Activated naive CD8-positive, alpha-beta T cell treated with anti-CD3 and anti-CD28 coated beads for 36 hours (primary cell): ENCODE measurements at places on chromosomes 2 and 18.

DNA sequence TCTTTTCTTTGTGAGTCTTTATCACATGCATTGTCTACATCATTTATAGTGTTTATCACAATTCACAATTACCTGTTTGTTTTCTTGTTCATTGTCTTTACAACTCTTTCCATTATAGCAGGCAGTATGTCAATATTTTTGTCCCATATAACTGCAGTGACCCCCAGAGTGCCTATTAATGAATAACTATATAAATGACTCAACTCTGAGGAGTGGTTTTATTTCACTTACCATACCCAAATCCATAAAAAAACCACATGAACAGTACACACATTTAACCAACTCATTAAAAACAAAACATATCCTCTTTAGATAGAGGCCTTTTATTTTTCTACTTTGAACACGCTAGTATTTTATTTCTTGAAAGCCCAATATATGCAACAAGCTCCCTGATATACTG is 1419.1 kb upstream of the NXPH2 start:
- H3K36me3 ChIP-seq, result no peaks in the 10 kb centered on the region
- peaks cover 3% of the 10 kb centered on the region for H3K4me1 ChIP-seq
- no peak for DNase-seq
- no peaks in the 10 kb centered on the region for H3K27me3 ChIP-seq
- H3K27ac ChIP-seq, result no peak overlapping the region

GRCh38 chr2:118635891-118636290 is 211.6 kb downstream of the EN1 start:
- H3K27ac ChIP-seq, result no peak overlapping the region
- DNase-seq, result no peak
- no peak overlapping the region for H3K4me3 ChIP-seq

DNA sequence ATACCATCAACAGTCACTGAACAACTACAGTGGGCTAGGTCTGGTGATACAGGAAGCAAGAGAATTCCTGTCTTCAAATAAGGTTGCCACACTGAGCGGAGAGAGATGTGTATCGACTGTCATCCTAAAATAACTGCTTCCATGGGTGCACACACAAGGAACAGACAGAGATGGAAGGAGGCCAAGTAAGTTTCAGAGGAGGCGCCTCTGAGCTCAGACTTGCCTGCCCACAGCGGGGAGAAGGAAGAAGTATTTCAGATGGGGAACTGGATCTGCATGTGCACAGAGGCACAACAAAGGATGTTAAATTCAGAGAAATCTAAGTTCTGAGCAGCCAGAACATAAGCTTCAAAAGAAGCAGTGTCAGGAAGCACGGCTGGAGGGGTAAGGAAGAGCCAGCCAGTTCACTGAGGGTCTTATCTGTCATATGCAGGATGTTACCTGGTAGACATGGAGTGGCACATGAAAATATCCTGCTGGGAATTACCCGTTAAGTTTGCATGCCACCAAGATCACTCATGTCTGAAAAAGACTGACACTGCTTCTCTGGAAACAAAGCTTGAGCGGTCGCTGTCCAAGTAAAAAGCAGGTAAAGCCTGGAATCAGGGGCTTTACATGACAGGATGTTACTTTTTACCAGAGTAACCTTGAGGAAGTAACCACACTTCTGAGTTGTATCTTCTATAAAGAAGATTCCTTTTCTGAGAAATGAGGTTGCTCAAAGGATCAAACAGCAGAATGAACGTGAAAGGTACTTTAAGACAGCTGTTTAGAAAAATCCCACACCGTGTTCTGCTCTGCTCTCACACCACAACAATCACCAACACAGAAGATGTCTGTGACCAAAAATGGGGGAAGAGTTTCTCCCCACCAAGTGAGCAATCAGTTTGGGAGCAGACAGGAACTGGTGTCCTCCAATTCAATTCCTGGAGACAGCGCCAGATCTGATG is 260.2 kb downstream of the NBAS start:
- H3K4me3 ChIP-seq, result no peak overlapping the region
- no peaks in the 10 kb centered on the region for H3K27me3 ChIP-seq
- no peak overlapping the region for H3K27ac ChIP-seq
- no peak for DNase-seq
- H3K36me3 ChIP-seq, result peaks cover 57% of the 10 kb centered on the region

DNA sequence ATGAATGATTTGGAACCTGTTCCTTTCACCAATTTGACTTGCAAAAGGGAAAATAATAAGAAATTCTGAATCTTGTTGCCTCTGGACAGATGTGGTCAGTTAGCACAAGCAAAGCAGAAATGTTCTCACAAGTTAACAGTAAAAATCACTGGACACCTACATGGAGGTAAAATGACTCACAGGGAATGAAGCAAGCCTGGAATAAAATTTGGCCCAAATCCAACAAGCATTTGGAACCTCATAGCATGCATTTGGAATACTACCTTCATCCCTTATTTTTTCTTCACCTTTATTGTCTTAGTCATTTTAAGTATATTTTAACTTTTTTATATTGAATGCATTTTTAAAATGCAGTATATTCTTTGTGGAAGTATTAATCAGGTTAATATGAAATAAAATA is 602.9 kb downstream of the ARHGAP15 start:
- H3K4me1 ChIP-seq, result peaks cover 24% of the 10 kb centered on the region
- no peak for DNase-seq
- no peaks in the 10 kb centered on the region for H3K27me3 ChIP-seq
- peaks cover 28% of the 10 kb centered on the region for H3K36me3 ChIP-seq
- no peak overlapping the region for H3K4me3 ChIP-seq
- no peak overlapping the region for H3K27ac ChIP-seq

DNA sequence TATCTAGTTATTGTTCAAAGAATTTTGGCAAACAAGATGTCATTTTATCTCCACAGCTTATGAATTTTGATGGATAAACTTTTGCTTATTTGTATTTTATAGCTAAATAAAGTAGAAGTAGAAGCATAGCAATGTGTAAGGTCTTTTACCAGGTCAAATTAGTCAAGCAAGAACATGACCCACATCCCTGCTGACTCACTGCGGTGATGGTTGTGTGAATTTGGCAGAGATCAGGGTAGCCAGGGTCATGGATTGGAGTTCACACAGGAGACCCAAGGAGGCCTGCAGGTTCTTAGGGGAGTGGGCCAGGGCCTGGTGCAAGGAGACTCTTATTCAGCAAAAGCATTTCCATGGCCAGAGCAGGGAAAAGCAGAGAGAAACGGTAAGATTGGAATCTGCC is 18.7 kb downstream of the SP140 start:
- no peaks in the 10 kb centered on the region for H3K4me1 ChIP-seq
- H3K27me3 ChIP-seq, result no peaks in the 10 kb centered on the region
- peaks cover 22% of the 10 kb centered on the region for H3K36me3 ChIP-seq

DNA sequence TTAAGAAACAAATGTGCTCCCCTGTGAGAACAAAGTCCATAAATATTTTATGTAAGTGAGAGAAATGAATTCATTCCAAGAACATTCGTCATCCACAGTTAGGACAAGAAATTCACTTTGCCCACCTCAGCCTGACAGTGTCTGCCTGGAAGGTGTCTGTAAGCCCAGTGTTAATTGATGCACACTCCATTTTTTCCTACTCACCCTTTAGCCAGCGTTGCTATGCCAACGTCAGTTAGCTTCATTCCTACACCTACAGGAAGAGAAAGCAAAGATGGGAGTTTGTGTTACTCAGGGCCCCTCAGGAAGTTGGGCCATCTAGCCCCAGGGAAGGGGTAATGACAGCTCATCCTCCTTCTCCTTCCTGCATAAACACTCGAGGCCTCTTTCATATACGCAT is 131.0 kb downstream of the ALPK2 start:
- no peak overlapping the region for H3K4me3 ChIP-seq
- no peaks in the 10 kb centered on the region for H3K36me3 ChIP-seq
- H3K27ac ChIP-seq, result no peak overlapping the region
- H3K27me3 ChIP-seq, result peaks cover 46% of the 10 kb centered on the region

DNA sequence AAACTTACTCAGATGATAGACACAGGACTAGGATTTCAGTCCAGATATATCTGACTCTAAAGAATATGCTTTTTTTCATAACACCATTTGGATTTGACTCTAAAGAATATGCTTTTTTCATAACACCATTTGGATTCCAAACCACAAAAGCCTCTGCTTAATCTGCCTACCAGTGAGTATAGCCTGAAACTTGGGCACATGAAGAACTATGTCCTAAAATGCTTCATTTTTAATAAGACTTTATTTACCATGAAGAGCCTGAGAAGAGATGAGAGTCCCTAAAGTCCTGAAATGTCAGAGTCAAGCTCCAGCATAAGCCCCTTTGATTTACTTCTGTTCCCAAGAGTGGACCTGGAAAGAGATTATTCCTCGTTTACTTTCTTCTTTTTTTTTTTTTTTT is 54.5 kb upstream of the STPG4 start:
- no peaks in the 10 kb centered on the region for H3K4me1 ChIP-seq
- H3K27me3 ChIP-seq, result no peaks in the 10 kb centered on the region
- H3K36me3 ChIP-seq, result no peaks in the 10 kb centered on the region
- no peak overlapping the region for H3K27ac ChIP-seq
- no peak for DNase-seq
- H3K4me3 ChIP-seq, result no peak overlapping the region

DNA sequence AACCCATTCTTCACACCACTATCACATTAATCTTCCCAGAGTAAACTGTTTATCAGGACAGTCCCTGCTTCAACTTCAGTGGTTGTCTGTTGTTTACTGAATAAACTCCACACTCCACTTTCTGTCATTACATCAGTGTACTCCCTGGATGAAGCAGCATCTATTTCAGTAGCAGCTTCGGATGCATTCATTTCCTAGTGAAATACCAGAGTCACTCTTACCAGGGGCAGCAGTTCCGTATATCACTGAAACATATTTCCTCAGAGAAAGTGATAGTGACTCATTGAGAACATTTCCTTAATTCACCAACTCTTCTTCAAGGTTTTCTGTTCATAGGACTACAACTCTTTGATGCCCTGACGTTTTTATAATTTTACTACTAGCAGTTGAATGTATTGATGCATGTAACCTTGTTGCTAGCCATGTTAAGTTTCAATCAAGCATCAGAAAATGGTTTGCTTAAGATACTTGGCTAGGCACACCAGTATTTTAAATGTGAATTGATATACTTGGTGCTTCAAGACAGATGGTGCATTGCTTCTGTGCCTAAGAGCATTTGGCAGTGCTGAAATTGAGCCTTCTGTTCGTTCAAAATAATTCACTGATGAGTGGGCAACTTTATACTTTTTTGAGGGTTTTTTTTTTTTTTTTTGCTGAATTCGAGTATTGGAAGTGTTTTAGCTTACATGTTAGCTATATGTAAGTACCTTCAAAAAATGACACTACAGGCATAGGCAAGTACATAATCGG is 92.3 kb downstream of the UBE2E3 start:
- H3K36me3 ChIP-seq, result no peaks in the 10 kb centered on the region
- DNase-seq, result no peak
- no peaks in the 10 kb centered on the region for H3K27me3 ChIP-seq
- peaks cover 5% of the 10 kb centered on the region for H3K4me1 ChIP-seq
- no peak overlapping the region for H3K4me3 ChIP-seq

- H3K36me3 ChIP-seq, result peaks cover 28% of the 10 kb centered on the region
- no peak overlapping the region for H3K27ac ChIP-seq
- no peak overlapping the region for H3K4me3 ChIP-seq
- peaks cover 2% of the 10 kb centered on the region for H3K4me1 ChIP-seq
Observed at GRCh38 chr2:157845081-157845480, 31.0 kb downstream of the ACVR1 start.

DNA sequence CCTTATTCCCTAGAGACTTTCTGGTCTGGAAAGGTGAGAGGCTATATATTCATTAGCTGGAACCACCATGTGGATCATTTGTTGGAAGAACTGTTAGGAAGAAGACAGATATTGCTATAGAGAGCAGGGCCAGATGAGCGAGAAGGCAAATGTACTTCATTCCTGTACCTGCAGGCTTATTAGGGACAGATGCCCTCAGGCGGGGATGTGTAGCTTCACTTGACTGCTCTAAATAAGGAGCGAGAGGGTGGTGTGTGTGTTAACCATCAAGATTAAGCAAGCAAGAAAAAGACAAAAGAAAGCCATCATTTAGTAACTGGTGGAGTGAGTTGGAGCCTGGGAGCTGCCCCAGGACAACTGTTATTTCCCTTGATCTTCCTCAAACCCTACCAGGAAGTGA is 36.4 kb downstream of the NEDD4L start:
- DNase-seq, result no peak
- peaks cover 4% of the 10 kb centered on the region for H3K36me3 ChIP-seq
- H3K4me3 ChIP-seq, result no peak overlapping the region
- peaks cover 3% of the 10 kb centered on the region for H3K27me3 ChIP-seq
- no peak overlapping the region for H3K27ac ChIP-seq

GRCh38 chr2:120438301-120439066 is 92.5 kb downstream of the INHBB start:
- H3K4me1 ChIP-seq, result peaks cover 2% of the 10 kb centered on the region
- no peak for DNase-seq
- H3K4me3 ChIP-seq, result no peak overlapping the region
- peaks cover 38% of the 10 kb centered on the region for H3K27me3 ChIP-seq

DNA sequence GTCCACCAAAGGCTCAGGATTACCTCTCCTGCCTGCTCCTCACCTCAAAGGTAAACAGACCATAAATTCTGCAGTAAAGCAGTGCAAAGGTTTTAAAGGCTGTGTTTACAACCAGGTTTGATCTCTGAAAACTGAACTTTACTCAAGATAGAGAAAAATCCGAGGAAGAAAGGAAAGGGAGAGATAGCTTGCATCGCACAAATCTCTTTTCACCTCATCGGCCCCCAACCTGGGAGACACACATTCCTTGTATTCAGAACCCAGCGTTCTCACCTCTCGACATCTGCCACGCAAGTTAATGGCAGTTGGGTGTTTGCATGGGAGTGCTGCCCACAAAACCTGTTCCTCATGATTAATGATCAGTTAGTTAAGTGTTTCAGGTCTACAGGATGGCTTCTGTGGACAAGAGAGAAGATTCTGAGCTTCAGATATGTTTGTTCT is 72.6 kb downstream of the GATA6 start:
- no peaks in the 10 kb centered on the region for H3K27me3 ChIP-seq
- H3K36me3 ChIP-seq, result no peaks in the 10 kb centered on the region
- H3K27ac ChIP-seq, result no peak overlapping the region
- DNase-seq, result no peak

DNA sequence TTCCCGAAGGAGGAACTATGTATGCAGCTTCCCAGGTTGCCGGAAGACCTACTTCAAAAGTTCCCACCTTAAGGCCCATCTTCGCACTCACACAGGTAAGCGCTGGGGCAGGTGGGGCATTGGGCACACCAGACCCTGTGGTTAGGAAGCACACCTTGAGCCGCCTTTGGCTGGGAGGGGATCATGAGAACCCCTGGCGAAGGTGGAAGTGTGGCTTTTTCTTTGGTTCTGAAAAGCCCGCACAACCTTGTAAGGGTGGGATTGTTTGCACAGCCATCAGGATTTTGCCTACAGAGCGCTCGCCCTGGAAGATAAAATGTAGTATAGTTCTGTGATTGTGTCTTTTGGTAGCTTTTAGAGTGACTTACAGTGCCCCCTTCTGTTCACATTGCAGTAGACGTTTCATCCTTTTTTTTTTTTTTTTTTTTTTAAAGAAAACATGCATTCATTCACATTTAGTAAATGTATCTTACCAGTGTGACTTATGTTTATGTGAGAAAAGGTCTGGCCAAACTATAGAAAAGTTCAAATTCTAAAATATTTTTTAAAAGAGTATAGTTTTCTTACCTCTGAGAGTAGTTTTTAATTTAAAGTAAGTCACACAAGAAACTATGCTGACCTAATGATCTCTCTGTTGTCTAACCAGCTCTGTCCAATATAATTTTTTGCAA is 5.3 kb downstream of the KLF11 start:
- H3K36me3 ChIP-seq, result peaks cover 5% of the 10 kb centered on the region
- no peaks in the 10 kb centered on the region for H3K27me3 ChIP-seq
- H3K4me3 ChIP-seq, result no peak overlapping the region
- H3K27ac ChIP-seq, result no peak overlapping the region
- DNase-seq, result no peak

- peak; percentile 86 for DNase-seq
- H3K27ac ChIP-seq, result peak within 1 kb of the TSS; percentile 82
- peak within 1 kb of the TSS; percentile 87 for H3K4me3 ChIP-seq
- H3K36me3 ChIP-seq, result peaks cover 55% of the 10 kb centered on the region
Observed at GRCh38 chr2:6917071-6917760, at the start of gene RNF144A. RNF144A (plus strand) TSS chr2:6917412; CDS start chr2:6996927, 79,515 bp downstream.
